ENCODE measurements at places on chromosomes 3 and 15.
A peak's percentile ranks its signal among the peaks of the same experiment; 100 is the strongest.

GRCh38 chr3:172705170-172705569, 5.7 kb downstream of the NCEH1 start:
- DNase-seq = no peak

- no peak for DNase-seq
Measured at GRCh38 chr3:177758126-177758525, 560.8 kb upstream of the TBL1XR1 start.

- DNase-seq = no peak
Measured at GRCh38 chr3:78204977-78205376, 1165.1 kb downstream of the ROBO2 start.

DNA sequence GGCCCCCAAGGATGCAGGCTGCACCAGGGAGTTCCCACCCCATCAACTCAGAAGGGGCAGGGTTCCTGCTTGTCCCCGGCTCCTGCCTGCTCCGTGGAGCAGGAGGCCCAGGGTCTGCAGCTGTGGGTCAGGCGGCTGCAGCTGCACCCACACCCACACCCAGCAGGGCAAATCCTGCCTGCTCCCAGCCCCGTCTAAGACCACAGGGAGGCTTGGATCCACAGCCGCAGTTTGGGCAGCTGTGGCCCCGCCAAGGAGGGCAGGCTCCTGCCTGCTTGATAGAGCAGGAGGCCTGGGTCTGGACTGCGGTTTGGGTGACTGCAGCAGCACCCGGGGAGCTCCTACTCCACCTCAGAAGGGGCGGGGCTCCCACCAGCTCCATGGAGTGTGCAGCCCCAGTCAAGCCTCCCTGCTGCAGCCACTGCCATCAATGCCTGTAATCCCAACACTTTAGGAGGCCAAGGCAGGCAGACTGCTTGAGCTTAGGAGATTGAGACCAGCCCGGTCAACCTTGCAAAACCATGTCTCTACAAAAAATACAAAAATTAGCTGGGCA, 163.6 kb downstream of the OSBPL10 start:
- DNase-seq = no peak

DNA sequence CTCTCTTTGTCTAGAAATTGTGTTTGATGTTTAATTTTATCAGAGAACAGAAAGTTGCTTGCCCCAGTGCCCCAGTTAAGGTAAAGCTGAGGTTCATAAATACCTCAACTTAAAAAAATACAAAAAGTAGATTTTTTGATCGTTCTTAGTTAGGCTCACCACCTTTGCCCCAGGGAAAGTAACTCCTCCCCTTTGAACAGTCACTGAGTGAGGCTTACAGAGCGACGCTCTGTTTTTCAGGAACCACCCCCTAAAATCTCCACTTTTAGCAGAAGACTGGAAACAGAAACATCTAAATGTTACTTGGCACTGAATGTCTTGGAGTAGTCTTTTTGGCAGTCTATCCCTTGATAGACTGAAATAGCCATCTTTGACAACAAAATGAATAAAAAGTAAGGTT, 24.9 kb downstream of the BLM start:
- no peak for DNase-seq

GRCh38 chr3:116281313-116282143, 163.8 kb downstream of the LSAMP start:
- DNase-seq = no peak

DNA sequence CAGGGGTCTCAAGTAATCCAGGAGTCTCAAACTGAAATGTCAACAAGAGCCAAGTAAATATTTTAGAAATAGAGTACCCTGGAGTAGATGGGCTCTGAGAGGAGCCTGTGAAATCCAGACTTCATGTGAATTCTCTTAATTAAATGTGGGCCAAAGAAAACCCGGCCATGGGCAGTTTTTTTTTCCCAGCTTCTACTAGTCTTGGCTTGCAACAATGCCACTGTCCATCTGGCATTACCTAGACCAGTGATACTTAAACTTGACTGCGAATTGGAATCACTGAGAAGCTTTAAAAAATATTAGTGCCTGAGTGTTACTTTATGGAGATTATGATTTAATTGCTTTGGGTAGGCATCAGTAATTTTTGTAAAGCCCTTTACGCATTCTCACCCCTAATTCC, 66.4 kb upstream of the GOLGA6B start:
- no peak for DNase-seq

DNA sequence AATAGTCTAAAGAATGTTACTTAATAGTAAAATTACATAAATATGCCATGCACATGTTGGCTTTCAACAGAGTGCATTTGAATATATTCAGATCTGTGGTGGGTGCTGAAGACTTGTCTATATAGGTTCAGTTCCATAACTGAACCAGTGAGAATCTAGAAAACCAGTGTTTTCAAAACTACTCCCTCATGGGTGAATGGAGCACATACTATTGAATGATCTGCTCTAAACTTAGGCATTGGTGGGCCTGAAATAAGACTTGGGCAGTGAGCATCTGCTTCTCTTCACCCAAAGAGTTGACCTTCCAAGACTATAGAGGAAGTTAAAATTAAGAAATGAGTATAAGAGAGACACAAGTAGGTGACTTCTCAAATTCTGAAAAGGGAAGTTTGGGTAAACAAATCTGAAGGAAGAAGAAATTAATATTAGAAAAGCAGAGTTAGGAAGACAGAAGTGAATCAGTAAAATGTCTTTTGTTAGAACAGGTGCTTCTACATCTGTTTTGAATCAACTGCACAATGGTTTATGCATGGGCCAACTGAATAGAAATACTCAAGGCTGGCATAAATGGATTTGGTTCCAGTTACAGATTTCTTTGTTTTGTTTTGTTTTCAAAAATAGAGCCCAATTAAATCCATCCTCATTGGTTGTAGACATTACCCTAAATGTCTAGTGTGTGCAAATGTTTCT, 19.3 kb downstream of the ALCAM start:
- peak; percentile 27 for DNase-seq

DNA sequence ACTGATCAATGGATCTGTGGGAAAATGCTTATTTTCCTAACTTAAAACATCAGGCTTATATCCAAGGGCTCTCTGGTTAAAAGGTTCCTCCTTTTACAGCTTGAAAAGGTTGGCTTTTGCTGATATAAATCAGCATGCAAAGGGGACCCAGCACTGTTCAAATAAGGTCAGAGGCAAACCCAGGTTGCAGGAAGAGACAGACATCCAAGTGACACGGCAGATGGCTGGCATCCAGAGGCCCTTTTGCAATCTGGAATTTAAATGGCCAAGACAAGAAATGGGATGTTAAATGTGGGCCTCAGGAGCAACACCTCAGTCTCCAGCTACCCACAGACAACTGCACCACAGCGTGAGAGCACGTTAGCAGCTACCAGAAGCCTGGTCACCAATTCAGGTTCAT, 6.3 kb downstream of the SH3BP5 start:
- no peak for DNase-seq

GRCh38 chr3:29697989-29698388, 417.1 kb downstream of the RBMS3 start:
- DNase-seq = no peak

GRCh38 chr15:86558686-86559085, 479.0 kb downstream of the AGBL1 start:
- no peak for DNase-seq

- DNase-seq = no peak
Measured at GRCh38 chr15:65829130-65829764, 37.2 kb upstream of the DENND4A start.

GRCh38 chr3:111852540-111852939, 6.5 kb upstream of the PHLDB2 start:
- DNase-seq = no peak

- DNase-seq = no peak
Measured at GRCh38 chr15:71125831-71126450, 10.7 kb downstream of the THSD4 start.

DNA sequence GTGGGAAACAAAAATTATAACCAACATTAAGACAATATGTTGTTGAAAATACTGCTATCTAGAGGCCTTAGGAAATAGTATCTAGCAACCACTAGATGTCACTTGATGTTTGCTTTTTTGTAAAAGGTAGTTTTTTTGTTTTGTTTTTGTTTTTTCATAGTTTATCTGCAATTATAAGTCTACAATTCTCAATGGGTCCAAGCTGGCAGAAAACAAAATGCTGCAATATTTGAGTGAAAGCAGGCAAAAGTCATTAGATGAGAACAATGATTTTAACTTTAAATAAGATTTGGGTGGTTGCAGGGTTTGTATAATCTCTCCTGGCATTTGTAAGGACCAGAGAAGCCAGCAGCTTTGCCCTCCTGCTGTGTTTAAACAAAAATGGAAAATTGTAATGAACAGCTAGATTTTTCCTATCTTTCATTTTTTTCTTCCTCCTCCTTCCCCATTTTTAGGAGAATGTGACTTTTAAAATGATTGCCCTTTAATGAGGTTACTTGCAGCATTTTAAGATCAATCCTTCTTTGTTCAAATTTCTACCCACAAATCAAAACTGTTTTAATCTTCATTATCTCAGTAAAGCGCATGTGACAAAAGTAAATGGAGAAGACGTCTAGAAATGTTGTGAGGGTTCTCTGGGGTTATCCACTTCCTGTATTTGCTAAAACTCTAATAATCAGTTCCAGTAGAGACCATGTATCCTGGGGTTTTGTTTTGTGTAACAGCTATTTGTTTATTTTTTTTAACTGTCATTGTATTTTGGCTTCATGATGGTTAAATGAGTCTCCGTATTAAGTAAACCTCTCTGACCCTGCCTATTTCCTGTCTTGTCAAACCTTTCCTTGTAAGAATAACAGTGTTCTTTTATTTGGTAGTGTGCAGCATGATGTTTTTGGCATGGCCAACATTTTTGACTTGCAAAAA, 27.3 kb downstream of the DUT start:
- peak; percentile 13 for DNase-seq

DNA sequence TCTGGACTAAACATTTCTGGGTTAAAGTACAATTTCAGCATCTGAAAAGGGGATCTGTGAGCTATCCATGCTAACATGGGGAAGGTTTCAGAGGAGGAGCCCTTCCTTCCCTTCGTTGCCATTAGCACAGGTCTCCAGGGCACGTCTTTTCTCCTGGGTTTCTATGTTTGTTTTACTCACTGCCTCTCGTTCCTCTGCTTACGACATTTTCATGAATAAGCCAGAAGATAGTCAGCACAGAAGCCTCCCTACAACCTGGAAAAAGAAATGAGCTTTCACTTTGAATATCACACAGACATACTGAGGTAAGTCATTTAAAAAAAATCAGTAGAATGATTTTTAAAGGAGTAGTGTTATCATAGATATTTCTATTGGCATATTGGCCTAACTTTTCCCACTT, 117.2 kb upstream of the KCNMB2 start:
- DNase-seq = no peak

- DNase-seq = no peak
Measured at GRCh38 chr3:149969110-149969939, 1.4 kb downstream of the PFN2 start.

DNA sequence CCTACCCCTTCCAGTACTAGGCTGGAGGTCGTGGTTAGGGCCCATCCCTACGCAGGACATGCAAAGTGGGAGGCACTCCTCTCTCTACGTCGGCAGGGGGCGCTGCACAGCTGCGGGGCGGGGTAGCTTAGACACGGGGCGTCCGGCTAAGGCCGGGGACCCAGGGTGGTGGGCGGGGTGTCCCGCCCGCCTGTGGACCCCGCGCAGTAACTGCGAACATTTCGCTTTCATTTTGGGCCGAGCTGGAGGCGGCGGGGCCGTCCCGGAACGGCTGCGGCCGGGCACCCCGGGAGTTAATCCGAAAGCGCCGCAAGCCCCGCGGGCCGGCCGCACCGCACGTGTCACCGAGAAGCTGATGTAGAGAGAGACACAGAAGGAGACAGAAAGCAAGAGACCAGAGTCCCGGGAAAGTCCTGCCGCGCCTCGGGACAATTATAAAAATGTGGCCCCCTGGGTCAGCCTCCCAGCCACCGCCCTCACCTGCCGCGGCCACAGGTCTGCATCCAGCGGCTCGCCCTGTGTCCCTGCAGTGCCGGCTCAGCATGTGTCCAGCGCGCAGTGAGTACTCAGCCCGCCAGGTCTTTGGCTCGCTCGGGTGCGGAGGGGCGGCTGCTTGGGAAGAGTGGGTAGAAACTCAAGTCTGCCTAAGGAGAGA, at the start of gene IL12A:
Gene IL12A (plus strand): TSS at position 219 of the 655 bp plus-strand sequence.
- DNase-seq = peak; percentile 71

GRCh38 chr15:34336231-34336990, 1.2 kb downstream of the SLC12A6 start:
- DNase-seq = no peak

- DNase-seq = no peak
Measured at GRCh38 chr3:159062734-159063410, 261.0 kb downstream of the MFSD1 start.

GRCh38 chr3:177102553-177102952, 94.7 kb downstream of the TBL1XR1 start:
- DNase-seq = no peak

GRCh38 chr3:11716573-11717290, 73.0 kb upstream of the VGLL4 start:
- no peak for DNase-seq

- DNase-seq = no peak
Measured at GRCh38 chr3:4976109-4976508, 3.1 kb upstream of the BHLHE40 start.

DNA sequence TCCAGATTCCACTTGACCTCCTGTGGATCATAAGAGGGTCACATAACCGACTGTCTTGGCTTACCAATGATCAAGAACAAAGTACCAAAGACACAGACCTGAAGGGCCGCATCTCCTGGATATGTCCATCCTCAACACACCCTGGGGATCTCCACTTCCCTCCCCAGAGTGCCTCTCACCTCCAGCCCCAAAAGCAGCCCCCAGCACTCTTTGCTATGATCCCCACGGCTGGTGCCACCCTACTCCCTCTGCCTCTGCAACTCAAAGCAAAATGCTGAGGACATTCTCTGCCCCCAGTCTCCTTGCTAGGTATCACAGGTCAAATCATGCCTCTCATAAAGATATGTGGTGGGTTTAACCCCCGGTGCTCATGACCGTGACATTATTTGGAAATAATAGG, 32.7 kb downstream of the SLCO2A1 start:
- no peak for DNase-seq

DNA sequence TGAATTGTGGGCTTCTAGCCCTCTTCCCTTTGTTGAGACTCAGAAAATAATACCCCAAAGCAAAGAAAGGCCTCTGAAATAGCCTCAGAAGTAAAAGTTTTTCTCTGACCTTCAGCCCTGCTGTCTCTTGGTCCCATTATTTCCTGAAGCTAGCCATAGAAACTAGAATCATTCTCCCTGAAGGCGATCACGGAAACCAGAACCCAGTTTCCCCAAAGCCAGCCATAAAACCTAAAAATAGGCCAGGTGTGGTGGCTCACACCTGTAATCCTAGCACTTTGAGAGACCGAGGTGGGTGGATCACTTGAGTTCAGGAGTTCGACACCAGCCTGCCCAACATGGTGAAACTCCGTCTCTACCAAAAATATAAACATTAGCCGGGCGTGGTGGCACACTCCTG, 27.2 kb downstream of the EXD1 start:
- no peak for DNase-seq

DNA sequence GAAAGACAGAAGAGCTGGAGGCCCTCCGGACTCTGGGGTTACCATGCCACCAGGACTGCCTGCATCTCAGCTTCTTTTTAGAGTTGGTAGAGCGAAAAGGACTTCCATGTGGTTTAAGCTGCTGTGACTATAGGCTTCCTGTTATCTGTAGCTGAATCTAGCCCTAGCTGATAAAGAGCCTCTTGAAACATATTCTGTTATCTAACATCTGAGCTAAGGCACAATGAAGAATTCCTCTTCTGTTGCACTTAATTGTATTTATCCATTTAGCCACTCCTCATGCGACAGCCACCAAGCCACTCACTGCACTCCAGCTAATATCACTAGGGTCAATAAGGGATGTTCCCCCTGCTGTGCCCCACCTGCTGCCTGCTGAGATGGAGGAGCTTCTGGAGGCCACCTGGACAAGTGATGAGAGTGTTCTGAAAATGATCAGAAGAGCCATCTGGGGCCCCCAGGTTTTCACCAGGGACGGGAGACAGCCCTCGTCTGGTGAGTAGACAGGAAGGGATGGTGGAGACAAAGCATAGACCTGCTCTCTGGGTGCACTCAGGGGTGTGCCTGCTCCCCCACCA, 94.6 kb upstream of the PLXNA1 start:
- DNase-seq = no peak

Data from GM12864 (cell line).